T-helper 17 cell (primary cell): ENCODE measurements at places on chromosomes 7 and 10. TPM values are rescaled to one million over a fixed set of nuclear protein-coding genes. Genes with fewer than 3 reads are reported as not detected.

DNA sequence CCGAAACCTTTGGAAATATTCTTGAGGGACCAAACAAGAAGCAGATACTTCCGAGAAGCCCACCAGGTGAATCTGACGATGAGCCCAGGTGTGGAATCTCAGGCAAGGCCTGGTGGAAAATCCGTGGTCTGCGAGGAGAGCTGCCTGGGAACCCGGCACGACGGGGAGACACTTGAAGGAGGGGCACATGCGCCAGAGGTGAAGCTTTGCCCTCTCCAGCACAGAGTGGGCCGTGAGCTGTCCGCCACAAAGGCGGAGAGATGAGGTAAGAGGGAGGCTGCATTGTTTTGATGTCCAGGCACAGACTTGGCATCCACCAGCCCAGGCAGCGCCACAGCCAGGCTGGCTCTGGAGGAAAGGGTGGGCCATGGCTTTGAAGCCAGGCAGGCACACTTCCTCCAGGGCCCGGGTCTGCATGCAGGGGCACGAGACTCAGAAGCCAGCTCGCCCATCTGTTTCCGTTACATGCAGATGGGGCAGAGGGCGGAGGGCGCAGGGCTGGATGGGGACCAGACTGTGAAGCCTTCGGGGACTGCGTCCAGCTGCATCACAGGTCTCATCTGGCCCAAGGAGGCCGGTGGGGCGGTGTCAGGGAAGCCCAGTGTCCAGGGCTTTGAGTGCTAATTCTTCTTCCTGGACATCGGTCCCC is 45.4 kb downstream of the CALML3 start:
- DNase-seq = no peak

DNA sequence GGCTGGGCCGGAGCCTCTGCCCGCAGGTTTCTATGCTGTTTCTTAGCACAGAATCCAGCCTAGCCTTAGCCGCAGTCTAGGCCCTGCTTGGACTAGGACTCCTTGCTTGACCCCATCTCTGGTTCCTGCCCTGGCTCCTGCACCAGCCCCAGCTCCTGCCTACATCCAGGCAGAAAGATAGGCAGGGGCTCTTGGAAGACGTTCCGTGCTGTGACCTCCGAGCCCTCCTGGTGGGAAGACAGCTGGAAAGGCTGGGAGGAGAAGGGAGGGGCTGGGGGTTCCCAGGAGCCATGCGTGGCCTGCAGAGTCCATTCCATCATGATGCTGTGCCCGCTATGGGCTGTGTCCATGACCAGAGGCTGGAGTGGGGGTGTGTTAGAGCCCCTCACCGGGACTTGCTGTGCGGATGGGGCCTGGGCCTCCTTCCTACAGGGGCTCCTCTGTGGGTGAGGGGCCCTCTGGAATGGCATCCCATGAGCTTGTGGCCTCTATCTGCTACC is 26.2 kb downstream of the RAMP3 start:
- no peak for DNase-seq

DNA sequence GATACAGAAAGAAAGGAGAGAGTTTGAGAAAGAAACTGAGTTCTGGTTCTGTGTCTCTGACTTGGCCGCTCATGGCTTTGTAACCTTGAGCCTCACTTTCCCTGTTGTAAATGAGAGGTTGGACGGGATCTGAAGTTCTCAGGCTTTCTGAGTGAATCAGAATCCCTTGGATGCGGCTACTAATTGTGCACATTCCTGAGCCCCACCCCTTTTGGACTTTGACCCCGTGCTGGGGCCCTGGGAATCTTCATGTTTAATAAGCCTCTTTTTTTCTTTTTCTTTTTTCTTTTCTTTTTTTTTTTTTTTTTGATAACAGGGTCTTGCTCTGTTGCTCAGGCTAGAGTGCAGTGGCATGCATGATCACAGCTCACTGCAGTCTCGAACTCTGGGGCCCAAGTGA is 26.9 kb downstream of the SLC25A28 start:
- DNase-seq = no peak

The MMD2 gene
- total RNA-seq = not detected

The ADARB2 gene
- 0.18 TPM for total RNA-seq
